ENCODE measurements at places on chromosomes 5 and 9. TPM values are rescaled to one million over a fixed set of nuclear protein-coding genes. Genes with fewer than 3 reads are reported as not detected.

LCN15 gene
- polyA plus RNA-seq: not detected

BHMT2 gene
- 230 TPM for polyA plus RNA-seq

OR1J2 gene
- not detected for polyA plus RNA-seq

EIF4E1B gene
- not detected for polyA plus RNA-seq

ACTBL2 gene
- not detected for polyA plus RNA-seq

SLC4A9 gene
- 29.9 TPM for polyA plus RNA-seq

MEIKIN gene
- polyA plus RNA-seq: not detected

CAAP1 gene
- polyA plus RNA-seq: 15.2 TPM

DNA sequence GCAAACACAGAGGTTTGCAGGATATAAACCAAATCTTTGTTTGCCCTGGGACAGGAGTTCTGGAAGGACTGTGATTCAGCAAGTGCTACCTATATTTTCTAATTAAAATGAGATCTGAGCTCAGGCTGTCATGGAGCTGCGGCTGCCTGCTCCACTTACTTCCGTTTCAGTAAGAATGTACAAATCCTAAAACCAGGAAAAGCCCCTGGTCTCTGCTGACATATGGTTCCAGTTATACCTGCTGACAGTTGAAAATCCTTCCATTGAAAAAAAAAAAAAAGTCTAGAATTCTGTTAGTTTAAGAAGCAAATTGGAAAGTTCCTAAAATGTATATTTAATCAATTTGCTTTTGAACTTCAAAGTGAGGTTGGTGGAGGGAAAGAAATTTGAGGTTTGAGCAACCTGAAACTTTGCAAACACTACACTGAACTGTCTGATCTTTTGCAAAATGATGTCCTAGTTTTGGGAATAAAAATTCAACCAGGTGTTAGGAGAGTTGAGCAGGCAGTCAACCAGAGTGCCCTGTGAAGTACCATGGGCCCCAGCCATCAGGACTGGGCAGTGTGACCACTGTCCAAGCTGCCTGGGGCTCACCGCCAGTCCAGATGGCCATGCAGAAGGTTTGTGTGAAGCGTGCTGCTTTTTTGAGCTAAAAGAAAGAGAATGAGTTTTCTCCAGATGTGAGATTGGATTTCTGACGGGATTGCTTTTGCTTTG lies 50.6 kb downstream of the SHB start:
- no peak for DNase-seq

DNA sequence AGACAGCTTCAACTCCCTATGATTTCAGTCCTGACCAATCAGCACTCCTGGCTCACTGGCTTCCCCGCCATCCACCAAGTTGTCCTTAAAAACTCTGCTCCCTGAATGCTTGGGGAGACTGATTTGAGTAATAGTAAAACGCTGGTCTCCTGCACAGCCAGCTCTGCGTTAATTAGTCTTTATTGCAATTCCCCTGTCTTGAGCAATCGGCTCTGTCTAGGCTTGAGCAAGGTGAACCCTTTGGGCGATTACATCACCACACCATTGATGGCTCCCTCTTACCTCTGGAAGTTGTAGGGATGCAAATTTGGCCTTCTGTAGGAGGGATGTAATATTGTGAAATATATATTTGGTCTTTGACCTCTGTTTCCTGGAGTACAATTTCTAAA lies 2.9 kb upstream of the SLC23A1 start:
- DNase-seq: peak; percentile 13

GRCh38 chr5:151647320-151647861 lies 39.3 kb downstream of the SPARC start:
- DNase-seq: no peak

DNA sequence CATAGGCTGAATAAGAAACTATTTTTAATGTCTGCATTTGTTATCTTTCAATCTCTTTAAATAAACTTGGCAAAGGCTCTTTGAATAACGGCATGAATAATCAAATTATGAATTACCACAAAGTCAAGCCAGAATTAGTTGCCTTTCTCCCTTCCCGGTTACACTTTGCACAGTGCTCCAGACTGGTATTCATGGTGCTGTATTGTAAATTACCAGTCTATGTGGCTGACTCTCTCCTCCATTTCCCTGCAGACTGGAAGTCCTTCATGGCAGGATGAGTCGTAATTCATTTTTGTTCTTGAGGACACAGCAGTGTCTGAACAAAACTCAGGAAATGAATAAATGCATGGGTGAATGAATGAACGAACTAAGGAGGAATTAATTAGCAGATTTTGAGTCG lies 142.9 kb downstream of the GNA14 start:
- no peak for DNase-seq

DNA sequence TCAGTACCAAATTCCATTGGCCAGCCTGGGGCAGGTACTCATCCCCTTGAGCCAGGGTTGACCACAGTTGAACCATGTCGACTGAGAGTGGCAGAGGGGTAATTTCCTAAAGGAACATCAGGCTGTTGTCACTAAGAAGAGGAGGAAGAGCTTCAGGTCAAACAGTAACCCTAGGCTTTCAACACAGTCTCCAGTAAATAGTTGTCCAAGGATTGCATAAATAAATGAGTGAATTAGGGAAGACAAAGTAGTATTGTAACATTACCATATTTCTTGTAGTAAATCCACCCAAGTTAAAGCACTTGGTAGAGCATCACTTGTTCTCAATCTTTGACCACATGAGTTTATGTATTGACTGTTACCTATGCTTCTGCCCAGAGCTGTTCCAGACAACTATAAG lies 7.4 kb downstream of the PSAT1 start:
- DNase-seq: no peak

DNA sequence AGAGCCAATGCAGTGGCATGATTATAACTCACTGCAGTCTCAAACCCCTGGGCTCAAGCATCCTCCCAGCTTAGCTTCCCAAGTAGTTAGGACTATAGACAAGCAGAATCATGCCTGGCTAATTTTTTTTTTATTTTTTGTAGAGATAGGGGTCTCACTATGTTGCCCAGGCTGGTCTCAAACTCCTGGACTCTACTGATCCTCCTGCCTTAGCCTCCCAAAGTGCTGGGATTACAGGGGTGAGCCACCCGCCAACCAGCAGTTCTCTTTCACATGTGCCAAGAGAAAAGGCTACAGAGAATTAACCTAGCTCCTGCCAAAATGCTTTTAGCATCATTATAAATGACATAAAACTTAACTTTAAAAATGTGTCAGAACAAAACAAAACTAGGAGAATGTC lies 8.1 kb downstream of the AK3 start:
- no peak for DNase-seq

- DNase-seq: no peak
These were observed 143.9 kb upstream of the STC2 start for GRCh38 chr5:173472164-173472563.

DNA sequence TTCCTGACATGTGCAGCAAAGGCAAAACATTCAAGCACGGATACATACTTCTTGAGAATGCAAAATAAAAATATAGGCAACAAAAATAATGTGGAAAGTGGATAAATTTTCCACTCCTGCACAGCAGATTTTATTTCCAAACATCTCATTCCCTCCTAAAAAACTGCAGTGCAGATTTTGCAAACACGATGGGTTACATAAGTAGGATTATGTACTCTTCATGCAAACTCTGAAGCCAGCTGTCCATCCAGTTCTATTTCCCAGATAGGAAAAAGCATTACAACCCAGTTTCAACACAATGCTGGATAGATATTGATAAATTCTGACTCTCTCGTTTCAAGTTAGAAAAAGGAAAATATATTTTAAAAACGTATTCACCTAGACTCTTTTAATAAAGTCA lies 52.7 kb upstream of the CCNG1 start:
- no peak for DNase-seq

DNA sequence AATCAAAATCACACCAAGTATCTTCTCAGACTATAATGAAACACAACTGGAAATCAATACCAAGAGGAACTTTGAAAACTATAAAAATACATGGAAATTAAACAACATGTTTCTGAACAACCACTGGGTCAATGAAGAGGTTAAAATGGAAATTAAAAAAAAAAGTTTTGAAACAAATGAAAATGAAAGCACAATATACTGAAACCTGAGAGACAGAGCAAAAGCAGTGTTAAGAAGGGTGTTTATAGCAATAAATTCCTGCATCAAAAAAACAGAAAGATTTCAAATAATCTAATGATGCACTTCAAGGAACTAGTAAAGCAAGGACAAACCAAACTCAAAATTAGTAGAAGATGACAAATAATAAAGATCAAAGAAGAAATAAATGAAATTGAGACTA lies 92.0 kb downstream of the TMEM232 start:
- DNase-seq: no peak

DNA sequence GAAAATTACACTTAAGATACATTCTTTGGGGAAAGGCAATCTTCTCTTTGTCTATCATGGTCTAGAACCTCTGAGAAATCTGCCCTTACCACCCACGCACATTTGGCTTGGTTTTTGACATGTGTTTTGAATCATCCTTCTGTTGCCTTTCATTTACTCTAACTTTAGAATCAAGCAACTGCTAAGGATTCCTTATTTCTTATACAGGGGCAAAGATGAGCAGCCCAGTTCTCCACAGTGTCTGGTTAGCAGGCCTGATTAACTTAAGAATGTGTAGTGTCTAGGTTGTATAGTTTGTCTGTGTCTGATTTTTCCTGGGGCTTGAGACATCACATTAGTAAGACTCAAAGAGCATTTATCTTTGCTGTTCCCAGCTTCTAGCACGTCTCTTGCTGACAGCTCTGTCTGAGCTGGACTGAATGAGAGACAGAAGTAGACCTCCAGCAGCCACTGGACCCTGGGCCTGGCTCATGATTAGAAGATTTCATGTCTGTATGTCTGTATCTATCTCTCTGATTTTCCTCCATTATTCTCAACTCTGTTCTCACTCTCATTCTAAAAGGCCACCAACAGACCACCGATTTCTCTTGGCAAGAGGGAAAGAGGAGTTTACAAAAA lies 31.8 kb upstream of the PCA3 start:
- DNase-seq: no peak
